ENCODE measurements at places on chromosomes 6 and 20. TPM values are rescaled to one million over a fixed set of nuclear protein-coding genes. Genes with fewer than 3 reads are reported as not detected.
A peak's percentile ranks its signal among the peaks of the same experiment; 100 is the strongest.

- no peak for DNase-seq
These were observed 109.9 kb downstream of the UTRN start for GRCh38 chr6:144395014-144395413.

DNA sequence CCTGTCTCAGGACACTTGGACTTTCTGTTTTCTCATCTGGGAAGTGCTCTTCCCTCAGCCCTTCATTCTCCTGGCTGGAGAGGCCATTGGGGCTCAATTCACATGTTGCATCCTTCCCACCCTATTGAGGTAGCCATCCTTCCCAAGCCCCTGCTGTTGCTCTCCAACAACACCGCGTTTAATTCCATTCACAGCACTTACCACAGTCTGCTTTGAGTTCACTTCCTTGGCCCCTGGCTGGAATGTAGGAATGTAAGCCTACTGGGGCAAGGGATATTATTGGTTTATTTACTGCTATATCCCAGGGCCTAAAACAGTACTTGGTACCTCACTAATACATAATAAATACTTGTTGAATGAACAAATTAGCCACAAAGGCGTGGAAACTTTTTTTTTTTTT lies 6.7 kb upstream of the GFOD1 start:
- DNase-seq, result no peak

Gene C4A
- total RNA-seq, result 5.4 TPM

GRCh38 chr6:11366183-11366933 lies 133.9 kb upstream of the NEDD9 start:
- DNase-seq, result peak; percentile 89

Gene FAM209B
- 0.44 TPM for total RNA-seq

- DNase-seq, result no peak
These were observed 66.7 kb upstream of the SLC22A16 start for GRCh38 chr6:110543106-110543505.

DNA sequence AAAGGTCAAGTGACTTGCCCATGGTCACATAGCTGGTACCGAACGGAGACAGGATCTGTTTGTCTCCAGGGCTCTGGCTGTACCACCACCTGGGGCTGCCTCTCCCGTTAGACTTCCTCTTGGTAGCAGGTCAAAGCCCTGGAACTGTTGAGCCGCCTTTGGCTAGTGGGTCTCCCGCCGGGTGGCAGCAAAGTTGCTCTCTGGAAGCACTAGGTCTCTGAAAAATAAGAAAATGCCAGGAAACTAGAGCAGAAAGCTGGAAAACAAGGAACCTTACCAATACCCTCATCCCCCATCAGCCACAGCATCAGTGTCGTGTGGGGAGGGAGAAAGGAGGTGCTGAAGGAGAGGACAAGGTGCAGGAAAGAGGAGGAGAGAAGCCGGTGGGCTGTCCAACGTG lies 291.0 kb upstream of the SUPT3H start:
- no peak for DNase-seq

- DNase-seq, result no peak
These were observed 112.4 kb upstream of the SPACA1 start for GRCh38 chr6:87935196-87935595.

- no peak for DNase-seq
These were observed 674 bp downstream of the MAPK14 start for GRCh38 chr6:36028088-36028876.

DNA sequence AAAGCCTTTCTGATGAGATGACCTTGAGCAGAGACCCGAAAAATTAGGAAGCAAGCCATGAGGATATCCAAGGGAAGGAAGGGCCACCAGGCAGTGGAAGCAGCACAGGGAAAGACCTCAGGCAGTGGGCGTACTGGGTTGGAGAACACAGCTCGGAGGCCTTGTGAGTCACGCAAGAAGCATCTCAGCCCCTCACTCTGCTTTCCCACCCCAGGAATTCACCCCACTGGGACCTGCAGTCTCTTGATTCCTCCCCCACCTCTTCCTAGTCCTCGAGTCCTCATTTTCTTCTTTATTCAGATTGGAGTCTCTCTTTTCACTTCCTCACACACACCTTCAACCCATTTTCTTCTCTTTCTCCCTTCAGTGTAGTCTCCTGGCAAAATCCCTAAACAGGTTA lies 27.0 kb downstream of the RPRD1B start:
- no peak for DNase-seq

GRCh38 chr6:35008858-35009257 lies 119.8 kb downstream of the ANKS1A start:
- no peak for DNase-seq

- no peak for DNase-seq
These were observed 49.9 kb downstream of the CLIC5 start for GRCh38 chr6:45965792-45966191.

Gene GSTA2
- not detected for total RNA-seq

Data from GM12878 (cell line).